ENCODE measurements at places on chromosomes 3 and 15.

DNA sequence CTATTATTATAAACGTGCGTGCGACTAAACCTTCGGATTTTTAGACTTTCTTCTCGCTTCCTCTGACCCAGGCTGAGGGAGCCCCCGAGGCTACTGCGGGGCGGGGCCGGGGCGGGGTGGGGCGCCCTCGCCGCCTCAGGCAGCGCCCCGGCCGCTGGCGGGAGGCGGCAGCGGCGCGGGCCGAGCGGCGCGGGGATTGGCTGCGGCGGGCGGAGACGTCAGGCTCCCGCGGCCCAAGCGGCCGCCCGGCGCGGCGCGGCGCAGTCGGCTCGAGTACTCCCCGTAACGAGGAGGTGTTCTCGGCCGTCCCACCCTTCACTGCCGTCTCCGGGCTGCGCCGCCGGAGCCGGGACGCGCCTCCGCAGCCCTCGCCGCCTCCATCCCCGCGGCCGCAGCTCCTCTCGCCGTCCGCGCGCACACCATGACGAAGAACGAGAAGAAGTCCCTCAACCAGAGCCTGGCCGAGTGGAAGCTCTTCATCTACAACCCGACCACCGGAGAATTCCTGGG is at the start of gene ATP1B3:
Gene ATP1B3, plus strand, starts transcription at position 263 of the 510 bp plus-strand sequence. Its CDS starts 159 bp downstream, at position 422.
- peak; percentile 58 for DNase-seq

DNA sequence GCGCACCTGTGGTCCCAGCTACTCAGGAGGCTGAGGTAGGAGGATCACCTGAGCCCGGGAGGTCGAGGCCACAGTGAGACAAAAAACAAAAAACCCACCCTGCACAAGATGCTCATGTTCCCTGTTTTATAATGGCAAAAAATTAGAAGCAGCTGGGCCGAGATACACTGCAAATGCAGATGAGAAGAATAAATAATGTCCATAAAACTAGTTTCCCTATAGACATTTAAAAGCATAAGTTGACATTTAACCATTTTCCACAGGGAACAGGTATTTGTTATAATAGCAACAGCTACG is 537 bp upstream of the SCAP start:
- DNase-seq = no peak

GRCh38 chr3:100277255-100277800 is 16.5 kb downstream of the TBC1D23 start:
- DNase-seq = no peak

DNA sequence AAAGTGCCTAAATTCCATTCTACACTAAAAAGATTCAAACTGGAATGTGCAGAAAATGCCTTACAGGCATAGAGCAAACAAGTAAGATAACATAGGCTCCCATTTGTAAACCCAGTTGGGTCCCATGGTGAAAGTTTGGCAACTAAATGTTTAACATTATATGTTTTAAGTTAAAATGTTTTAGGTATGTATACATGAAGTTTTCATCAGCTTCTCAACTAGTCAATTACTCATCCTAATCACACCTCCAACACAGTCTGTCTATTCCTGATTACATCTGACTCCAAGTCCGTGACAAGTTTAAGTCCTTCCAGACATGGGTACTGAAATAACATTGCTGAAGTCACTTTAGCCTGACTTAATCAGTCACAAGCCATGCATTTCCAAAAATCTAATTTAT is 25.0 kb downstream of the MYLK start:
- no peak for DNase-seq

DNA sequence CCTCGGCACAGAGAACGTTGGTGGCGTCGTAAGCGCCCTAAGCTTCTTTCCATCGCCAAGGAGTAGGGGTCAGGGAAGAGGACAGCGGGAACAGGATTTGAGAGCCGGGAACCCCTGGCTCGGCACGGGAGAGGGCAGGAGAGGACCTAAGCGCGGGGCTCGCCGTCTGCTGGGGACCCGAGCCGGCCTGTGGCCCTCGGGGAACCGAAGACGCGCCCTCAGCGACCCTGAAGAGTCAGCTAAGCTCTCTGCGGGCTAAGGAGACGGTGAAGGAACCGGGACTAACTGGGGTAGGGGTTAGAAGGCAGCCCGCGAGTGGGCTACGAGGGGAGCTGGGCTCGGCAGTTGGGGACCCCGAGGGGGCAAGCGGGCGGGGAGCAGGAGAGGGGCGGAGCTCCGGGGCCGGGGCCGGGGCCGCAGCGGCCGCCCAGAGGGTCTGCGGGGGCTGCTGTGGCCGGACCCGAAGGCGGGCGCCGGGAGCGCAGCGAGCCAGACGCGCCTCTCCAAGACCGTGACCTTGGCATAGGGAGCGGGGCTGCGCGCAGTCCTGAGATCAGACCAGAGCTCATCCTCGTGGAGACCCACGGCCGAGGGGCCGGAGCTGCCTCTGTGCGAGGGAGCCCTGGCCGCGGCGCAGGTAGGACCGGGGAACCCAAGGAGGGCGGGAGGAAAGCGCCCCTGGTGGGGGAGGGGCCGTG is 574 bp downstream of the CASR start:
- no peak for DNase-seq

GRCh38 chr15:90286678-90287077 is 21.2 kb downstream of the NGRN start:
- no peak for DNase-seq

DNA sequence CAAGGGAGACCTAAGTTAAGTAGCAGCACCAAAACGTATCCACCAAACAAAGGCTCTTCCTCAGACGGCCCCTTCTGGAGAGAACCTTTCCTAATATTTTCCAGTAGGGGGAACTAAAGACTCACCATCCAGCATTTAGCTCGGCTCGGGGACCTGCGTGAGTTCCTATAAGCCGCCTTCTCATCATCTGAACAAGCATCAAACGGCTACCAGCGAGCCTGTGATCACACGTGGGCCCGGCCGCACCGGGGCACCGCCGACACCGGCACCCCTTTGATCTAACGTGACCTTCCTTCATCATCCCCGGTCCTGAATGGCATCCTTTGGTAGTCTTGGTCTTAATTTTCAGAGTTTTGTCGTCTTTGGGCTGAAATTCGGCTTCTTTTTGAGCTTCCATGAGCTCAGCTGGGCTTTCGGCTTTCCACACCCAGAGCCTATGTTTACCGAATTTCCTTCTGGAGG is 1.4 kb upstream of the ROBO2 start:
- DNase-seq = peak; percentile 73

GRCh38 chr3:194401868-194402329 is 2.8 kb upstream of the GP5 start:
- no peak for DNase-seq

- no peak for DNase-seq
Observed at GRCh38 chr3:152405915-152406802, 137.4 kb downstream of the MBNL1 start.

GRCh38 chr3:84989102-84989501 is 30.3 kb downstream of the CADM2 start:
- no peak for DNase-seq

DNA sequence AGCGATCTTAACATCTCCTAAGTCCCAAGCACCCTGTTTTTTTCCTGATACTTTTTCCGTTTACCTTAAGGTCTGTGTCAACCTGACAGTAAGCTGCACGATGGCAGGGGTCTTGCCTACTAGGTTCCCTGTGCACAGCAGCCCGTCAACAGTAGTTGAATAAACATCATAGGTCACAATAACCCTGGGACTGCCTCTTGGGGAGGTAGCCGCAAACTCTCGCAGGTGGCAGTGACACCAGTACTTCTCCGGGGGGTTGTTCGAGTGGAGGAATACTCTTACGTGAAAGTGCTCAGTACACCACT is 365 bp upstream of the PDCD6IP start:
- DNase-seq = no peak

DNA sequence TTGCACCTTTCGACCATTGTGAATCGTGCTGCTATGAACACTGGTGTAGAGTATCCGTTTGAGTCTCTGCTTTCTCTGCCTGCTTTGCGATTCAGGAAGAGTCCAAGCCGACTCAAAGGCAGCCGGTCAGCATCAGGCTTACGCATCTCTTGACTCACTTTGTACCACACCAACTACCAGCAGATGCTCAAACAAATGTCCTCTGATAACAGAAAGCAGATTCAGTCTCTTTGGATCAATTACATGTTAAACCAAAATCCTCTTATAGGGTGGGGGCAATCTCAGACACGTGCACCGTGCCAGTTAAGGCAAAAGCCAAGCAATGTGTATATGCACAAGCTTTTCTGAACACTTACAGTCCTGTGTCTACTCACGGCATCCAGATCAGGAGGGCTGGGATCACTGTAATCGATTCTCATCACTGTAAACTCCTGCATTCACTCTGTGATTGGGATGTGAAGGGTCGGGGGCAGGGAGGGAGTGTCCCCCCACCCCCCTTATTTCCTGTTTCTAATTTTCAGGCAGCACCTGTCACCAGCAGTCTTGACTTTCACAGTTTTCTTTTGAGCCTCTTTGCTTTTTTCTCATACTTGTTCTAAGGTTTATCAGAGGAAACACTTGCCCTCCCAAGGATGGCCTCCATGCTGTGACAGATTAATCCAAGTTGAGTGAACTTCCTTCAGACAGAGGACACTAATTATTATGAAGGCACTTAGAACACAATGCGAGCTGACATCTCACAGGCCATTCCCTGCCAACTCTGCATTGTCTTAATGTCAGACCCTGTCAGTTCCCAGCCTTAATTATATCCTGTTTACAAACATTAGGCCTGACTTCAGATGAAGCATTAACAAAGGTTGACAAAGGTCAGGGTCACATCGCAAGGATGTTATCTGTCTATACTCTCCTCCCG is 153.5 kb downstream of the MECOM start:
- no peak for DNase-seq

DNA sequence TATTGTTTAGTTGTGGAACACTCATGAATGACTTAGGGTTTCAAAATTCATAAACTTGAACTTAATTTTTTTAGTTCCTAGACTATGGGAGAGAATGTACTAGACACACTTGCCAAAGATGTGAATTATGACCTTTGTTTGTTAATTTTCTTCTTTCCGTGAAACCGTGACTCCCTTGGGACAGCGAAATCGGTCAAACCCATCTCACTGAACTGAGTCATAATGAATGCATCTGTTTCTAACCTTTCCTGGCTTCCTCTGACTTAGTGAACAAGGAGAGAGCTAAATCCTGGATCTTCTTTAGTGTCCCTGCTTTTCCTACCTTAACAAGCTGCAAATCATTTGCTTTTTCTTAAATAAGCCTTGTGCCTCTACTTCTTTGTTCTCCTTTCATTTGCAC is 85.5 kb downstream of the LARS2 start:
- DNase-seq = no peak

- DNase-seq = no peak
Observed at GRCh38 chr15:54594115-54594514, 602.6 kb downstream of the RSL24D1 start.

- no peak for DNase-seq
Observed at GRCh38 chr3:36893137-36893557, 51.7 kb downstream of the TRANK1 start.

GRCh38 chr3:44429459-44429858 is 48.0 kb downstream of the ZNF445 start:
- DNase-seq = no peak

DNA sequence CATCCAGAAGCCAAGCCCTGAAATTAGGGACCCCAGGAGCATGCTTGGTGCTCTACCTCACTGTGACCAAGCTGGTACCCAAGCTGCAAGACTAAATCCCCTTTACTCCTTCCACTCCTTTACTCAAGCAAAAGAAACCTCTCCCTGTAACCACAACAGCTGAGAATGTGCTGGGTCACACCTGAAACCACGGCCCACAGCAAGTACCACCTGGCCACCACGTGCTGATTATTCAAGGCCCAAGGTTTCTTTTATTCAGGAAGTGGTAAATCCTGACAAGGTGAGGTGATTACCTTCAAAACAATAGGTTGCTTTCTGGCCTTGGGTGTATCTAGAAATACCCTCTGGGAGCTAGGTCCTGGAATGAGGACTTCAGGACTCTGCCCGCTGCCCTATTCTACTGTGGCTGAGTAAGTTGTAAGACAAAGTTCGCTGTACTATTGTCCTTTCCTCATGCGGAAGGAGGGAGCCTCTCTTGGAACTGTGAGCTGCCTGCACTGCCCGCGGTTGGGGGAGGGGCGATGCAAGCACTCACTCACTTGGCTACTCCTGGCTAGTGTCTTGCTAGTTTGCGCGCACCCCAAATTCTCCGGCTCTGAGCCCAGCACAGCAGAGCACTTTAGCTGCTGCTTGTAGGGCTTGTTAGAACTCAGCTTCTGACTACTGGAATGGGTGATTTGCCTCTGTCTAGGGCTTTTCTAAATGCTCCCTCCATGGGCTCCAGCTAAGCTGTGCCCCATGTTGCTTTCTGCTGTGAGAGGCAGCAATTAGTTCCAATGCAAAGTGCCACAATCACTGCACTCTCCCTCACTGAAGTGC is 487.1 kb upstream of the CNTN3 start:
- no peak for DNase-seq

DNA sequence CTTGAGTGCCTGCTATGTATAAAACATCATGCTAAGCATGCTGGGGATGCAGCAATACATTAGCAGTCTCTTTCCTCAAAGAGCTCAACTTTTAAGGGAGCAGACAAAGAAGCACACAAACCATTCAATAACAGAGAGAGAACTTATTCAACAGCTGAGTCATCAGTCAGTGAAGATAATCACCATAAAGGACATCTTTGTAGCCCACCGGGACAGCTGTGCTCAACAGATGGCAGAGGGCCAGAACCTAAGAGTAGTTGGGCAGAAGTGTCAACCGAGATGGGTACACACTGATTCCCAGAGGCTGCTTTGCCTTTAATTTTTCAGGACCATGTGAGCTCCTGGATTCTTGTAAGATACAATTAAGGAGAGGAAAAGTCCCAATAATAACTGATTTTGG is 4.2 kb upstream of the RAB8B start:
- no peak for DNase-seq

GRCh38 chr3:45940004-45940780 is 3.1 kb upstream of the CXCR6 start:
- DNase-seq = no peak

- no peak for DNase-seq
Observed at GRCh38 chr3:24506966-24507775, 12.5 kb upstream of the THRB start.

- DNase-seq = no peak
Observed at GRCh38 chr3:4520033-4520816, 27.1 kb downstream of the ITPR1 start.

- no peak for DNase-seq
Observed at GRCh38 chr3:153614140-153614539, 452.1 kb downstream of the RAP2B start.

- DNase-seq = no peak
Observed at GRCh38 chr3:173733029-173733652, 335.6 kb downstream of the NLGN1 start.

GRCh38 chr3:156093964-156094363 is 26.4 kb upstream of the KCNAB1 start:
- no peak for DNase-seq

- DNase-seq = no peak
Observed at GRCh38 chr3:103127737-103128136, 692.9 kb downstream of the ZPLD1 start.

All from anterior cingulate cortex (tissue), 58 donors.